ENCODE measurements at places on chromosomes 1 and 21.

- DNase-seq, result no peak
Observed at GRCh38 chr1:184734980-184735379, 19.7 kb downstream of the EDEM3 start.

- DNase-seq, result no peak
Observed at GRCh38 chr1:53186533-53186932, 10.1 kb upstream of the CPT2 start.

- DNase-seq, result no peak
Observed at GRCh38 chr1:178010674-178011464, 41.0 kb upstream of the SEC16B start.

GRCh38 chr1:220565670-220566069 is 37.7 kb downstream of the MARK1 start:
- DNase-seq, result no peak

GRCh38 chr1:219367496-219367895 is 193.8 kb downstream of the LYPLAL1 start:
- DNase-seq, result no peak

DNA sequence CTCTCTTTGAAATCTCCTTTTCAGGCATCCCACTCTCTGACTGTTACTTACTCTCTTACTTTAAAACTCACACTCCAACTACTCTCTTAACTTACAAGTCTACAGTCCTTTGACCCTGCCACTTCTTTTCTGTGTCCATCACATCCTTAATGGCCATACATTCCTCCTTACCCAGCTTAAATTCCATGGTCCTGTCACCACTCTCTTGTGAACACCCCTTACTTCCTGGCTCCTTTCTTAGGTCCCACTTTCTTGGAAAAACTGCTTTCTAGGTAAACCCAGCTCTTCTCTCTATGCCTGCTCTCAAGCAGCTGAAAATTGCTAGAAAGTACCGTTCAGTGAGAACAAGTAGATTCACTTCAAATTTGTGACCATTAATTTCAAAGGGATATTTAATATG is 109.1 kb downstream of the OLFML2B start:
- DNase-seq, result no peak

DNA sequence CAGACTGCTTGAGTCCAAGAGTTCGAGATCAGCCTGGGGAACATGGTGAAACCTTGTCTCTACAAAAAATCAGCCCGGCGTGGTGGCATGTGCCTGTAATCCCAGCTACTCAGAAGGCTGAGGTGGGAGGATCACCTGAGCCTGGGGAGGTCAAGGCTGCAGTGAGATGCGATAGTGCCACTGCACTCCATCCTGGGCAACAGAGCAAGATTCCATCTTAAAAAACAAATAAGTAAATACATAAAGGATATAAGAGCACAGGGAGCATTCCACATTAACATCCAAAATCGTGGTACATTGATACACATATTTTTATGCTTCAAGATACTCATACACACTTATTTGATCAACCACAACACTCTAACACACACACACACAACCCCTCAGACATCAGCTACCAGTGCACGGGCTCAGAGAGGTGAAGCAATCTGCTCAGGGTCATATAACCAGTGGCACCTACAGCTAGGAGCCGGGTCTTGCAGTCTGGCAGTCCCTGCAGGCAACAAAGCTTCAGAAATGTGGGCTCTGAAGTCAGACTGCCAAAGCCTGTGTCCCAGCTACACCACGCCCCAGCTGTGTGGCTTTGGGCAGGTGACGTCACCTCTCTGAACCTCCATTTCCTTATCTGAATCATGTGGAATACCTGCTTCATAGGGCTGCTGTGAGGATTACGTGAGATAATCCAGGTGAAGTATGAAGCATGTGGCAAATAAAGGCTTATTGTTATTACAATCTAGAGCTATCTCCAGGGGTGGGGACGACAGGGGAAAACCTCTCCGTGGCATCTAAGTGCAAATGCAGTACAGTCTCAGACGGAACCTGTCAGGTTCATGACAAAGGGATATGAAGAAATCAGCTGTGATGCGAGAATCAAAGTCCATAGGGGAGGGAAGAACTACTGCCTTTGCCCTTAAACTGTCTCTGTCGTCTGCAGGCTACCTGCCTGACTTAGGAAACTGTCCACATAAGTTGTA is 4.8 kb upstream of the CRYBG2 start:
- DNase-seq, result no peak

DNA sequence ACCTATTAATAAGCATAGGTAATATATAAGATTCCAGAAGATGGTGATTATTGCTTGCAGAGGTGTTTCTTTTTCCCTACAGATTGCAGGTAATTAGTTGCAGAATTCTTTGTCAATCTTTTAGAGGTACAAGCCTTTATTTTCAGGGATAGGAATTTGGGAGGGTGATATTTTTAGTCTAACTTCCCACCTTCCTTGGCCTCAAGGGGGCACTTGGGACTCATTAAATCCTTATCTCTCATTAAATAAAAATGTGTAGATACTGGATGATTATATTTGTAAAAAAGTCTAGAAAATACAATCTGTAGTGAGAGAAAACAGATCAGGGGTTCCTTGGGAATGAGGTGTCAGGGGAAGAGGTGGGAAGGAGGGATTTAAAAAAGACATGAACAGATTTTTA is 179.2 kb downstream of the PATJ start:
- DNase-seq, result no peak

DNA sequence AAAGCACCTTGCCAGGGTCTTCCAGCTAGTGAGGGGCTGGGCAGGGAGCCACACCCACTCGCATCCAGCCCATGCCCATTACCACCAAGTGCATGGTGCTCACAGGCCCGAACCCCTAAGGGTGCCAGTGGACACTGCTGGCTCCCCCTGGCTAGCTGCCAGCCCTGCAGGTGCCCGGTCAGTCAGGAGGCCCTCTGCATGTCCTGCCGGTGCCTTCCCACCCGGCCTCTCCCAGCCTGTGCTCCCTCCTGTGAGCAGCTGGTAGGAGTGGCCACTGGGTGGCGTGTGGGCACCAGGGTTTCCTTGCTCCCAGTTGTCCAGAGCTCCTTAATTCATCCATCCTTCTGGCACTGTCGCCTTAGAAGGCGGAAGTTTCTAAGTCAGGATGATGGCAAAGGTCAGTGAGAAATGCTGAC is 33.4 kb downstream of the QSOX1 start:
- DNase-seq, result no peak

DNA sequence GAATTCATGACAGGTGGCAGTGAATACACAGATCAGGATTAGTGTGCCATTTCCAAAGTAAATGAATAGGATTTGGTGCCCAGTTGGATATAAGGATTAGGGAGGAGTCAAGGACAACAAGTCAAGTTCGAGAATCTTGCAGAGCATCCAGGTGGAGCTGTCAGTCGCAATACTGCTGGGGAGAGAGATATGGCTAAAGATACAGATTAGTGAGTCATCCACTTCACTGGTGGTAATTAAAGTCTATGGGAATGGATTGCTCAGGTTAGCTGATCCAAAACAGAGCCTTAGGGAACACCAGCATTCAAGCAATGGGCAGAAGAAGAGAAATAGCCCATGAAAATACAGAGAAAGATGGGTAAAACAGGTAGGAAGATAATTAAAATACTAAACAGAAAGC is 26.8 kb downstream of the BCAS2 start:
- DNase-seq, result no peak

- DNase-seq, result no peak
Observed at GRCh38 chr1:227920896-227921295, 26.8 kb downstream of the WNT9A start.

GRCh38 chr1:225748529-225748928 is 29.1 kb upstream of the SRP9 start:
- no peak for DNase-seq

- DNase-seq, result no peak
Observed at GRCh38 chr1:218377143-218377660, 32.1 kb downstream of the TGFB2 start.

GRCh38 chr1:18716112-18716784 is 85.6 kb downstream of the PAX7 start:
- DNase-seq, result no peak

- DNase-seq, result no peak
Observed at GRCh38 chr1:36322041-36322785, 1.2 kb downstream of the EVA1B start.

GRCh38 chr1:30028283-30028682 is 695.1 kb downstream of the MATN1 start:
- DNase-seq, result no peak

- no peak for DNase-seq
Observed at GRCh38 chr1:163035446-163036249, 33.5 kb upstream of the RGS4 start.

DNA sequence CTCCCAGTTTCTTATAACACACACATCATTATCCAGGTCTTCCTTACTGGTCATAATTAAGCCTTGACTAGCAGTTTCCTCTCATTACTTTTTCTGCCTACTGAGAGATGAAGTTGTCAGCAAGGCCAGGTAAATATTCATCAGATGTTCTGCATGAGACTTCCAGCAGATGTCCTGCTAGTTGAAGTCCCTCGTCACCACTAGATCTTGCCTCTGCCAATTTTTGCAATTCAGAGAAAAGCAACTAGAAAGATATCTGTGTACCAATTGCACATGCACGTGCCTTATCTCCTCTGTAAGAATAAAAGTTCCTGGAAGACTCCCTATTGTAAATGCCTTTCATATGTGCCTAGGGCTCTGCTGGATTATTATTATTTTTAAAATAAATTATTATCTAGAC is 18.3 kb downstream of the ACKR1 start:
- DNase-seq, result no peak

- DNase-seq, result no peak
Observed at GRCh38 chr1:110502402-110503151, 16.4 kb downstream of the KCNA10 start.

GRCh38 chr1:54607821-54608565 is 15.3 kb downstream of the FAM151A start:
- no peak for DNase-seq

DNA sequence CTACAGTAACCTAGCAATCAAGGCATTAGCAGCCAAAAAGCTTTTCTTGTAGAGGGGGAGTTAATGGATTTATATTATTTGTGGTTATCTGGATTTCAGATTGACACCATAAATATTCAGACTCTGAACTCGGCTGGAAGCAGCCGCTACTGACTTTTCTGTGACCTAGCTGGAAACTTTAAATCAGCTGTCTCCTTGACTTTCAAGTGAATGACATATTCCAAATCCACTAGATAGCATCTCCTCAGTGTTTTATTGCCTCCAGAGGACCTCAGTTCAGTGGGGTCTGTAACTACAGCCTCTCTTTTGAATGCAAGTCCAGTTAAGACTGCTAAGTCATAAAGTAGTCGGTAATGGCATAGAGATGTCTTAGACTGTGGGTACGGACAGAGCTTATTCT is 448.5 kb downstream of the NUF2 start:
- DNase-seq, result no peak

DNA sequence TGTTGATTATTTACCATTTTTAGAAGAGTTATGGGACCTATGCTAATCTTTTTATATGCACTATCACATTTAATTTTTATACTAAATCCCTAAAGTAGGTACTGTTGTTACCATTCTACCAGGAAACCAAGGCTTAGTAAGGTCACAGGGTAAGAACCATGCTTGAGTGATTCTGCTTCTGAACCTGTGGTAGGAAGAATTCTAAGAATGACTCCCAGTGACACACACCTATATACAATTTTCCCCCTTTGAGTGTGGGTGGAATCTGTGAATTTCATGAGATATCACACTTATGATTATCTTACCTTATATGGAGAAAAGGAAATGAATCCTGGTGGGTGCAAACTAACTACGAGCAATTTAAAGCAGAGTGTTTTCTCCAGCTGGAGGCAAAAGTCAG is 391.0 kb downstream of the USH2A start:
- DNase-seq, result no peak

DNA sequence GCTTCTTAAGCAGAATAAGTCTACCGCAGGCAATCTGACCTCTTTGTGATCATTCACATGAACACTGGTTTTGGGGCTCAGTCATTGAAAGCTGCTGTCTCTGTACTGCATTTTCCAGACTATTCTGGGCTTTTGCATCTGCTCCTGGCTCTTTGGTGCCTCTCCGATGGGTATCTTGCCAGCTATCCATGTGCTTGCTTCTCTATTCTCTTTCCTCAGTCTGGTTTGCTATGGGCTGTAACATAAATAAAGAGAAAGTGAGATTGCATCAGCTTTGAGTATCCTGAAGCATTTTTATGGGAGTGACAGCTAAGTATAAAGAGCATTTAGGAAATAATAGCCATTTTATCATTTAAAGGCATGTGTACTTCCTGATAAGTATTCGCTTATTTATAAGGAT is 70.7 kb downstream of the C1orf21 start:
- no peak for DNase-seq

DNA sequence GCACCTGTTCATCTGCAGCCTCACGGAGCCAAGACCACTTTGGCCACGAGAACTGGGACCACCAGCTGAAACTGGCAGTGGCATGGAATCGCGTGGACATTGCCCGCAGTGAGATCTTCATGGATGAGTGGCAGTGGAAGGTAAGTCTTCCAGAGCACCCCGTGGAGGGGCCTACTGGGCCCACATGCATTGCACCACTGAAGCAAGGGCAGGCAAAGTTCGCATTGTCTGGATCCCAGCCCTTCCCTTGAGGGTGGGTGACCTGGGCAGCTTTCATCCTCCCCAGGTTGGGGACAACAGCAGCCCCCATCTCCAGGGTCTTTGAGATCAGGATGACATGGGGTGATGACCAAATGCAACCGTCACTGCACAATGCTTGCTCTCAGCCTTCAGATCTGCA is 37.5 kb downstream of the TRPM2 start:
- no peak for DNase-seq

Measured in activated naive CD4-positive, alpha-beta T cell (primary cell).